ENCODE measurements at places on chromosomes 12 and 14.

DNA sequence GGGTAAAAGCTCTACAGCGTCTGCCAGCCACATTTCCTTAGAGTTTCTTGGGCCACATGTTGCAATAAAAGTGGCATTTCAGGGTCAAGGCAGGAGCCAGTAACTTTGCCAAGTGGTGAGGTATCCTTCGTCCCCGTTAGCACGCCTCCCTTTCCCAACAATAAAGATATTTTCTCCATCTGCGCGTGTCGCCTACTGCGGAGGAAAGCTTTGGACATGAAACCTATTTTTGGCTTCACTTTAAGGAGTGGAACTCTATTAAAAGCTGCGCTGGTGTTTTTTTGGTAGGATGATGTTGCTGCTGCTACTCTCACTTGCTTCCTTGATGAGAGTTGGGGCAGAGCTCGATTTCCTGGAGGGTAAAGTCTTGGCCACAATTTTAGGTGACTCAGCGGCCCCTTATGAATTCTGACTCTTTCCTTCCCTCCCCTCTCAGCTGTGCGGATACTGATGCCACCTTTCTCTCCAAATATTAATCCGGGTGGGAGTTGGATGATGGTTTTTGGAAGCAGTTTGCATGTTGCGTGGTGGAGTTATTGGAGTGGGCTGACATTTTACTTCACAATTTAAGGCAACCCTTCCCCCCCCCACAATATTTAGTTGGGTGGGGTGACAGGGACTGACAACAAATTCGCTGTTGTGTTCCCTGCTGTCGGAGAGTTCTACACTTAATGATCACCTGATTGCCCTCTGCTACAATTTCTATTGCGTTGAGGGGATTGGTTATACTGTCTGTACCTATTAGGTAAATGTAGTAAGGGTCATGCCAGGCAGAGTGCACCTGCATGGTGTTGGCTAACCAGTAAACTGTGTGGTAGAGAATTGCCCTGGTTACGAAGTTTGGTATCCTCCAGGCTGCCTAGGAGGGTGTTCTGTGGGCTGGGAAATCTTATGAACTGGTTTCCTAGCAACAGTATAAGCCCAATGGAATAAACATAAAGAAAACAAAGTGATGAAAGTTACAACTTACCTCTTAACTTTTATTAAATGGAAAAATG is 1.1 kb downstream of the CCDC91 start:
- DNase-seq: peak; percentile 20

DNA sequence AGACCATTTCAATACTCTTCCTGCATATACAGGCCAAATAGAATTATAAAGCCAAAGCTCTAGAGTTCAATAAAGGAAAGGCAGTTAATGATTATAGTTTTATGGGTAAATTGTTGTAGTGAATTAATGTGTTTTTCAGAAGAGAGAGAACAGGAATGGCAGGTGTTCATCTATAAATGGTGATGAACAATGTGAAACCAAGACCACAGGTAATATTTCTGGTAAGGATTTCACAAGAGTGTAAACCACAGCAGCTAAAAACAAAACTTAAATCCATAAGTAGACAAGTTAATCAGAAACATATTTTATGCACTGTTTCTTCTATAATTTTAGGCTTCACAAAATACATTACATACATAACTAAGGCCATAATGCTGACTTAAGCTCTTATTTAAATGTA is 204.4 kb downstream of the SYT1 start:
- DNase-seq: no peak

GRCh38 chr14:75877292-75877691 is 104.5 kb downstream of the TGFB3 start:
- DNase-seq: no peak

DNA sequence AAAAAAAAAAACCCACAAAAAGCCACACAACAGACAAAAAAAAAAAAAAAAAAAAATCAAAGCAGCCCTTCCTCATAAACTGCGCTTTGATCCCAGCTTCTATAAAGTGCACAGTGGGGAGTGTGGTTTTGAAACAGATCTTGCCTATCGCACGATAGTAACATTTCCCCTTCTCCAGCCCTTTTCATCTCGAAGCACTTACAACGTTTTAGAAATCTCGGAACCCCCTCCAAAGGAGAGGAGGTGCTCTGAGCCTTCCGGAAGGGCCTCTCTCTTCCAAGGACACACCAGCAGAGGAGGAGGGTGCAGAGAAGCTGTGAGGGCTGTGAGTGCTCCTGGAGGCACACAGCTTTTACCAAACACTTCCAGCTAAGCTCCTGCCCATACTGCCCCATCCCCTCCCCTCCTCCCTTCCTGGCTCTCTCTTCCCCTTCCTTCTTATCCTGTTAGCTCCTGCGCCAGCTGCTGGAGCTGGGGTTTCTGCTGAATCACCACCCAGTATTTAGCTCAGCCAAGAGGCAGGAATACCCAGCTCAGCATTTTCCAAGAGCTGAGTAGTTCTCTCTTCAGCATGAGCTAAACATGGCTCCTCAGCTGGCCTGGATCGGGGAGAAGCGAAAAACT is 28.4 kb downstream of the SLC7A8 start:
- DNase-seq: no peak

GRCh38 chr14:104284636-104285507 is 146.5 kb downstream of the KIF26A start:
- no peak for DNase-seq

- DNase-seq: peak; percentile 7
These were observed at the start of gene BHLHE41 for GRCh38 chr12:26124446-26125399. TSS of gene BHLHE41 (minus strand) at chr12:26125037. CDS start at chr12:26124779, 258 bp downstream.

GRCh38 chr14:53295985-53296582 is 143.0 kb upstream of the DDHD1 start:
- DNase-seq: no peak

GRCh38 chr14:64195199-64195598 is 99.0 kb downstream of the ESR2 start:
- DNase-seq: no peak

DNA sequence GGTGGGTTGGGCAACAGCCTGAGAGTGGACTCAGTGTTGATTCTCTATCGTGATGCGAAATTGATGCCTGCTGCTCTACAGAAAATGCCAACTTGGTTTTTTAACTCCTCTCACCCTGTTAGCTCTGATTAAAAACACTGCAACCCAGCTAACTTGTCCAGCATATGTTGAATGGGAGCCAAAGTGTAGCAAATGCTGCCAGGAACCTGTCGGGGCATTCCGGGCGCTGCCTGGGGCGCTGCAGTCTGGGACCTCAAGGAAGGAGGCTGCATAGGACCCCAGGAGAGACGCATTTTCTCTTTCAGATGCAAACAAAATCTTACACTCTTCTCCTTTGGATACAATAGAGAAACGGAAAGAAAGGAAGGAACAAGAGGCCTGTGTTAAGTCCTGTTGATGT is 3.9 kb downstream of the B3GNT4 start:
- no peak for DNase-seq

- no peak for DNase-seq
These were observed 459 bp downstream of the ITGA7 start for GRCh38 chr12:55707219-55707671.

GRCh38 chr12:124916374-124917134 is 2.1 kb upstream of the UBC start:
- peak; percentile 51 for DNase-seq

GRCh38 chr14:36454599-36455240 is 65.3 kb downstream of the NKX2-1 start:
- no peak for DNase-seq

- no peak for DNase-seq
These were observed 64.3 kb downstream of the KCNMB4 start for GRCh38 chr12:70430400-70430799.

GRCh38 chr12:20187456-20187855 is 180.9 kb upstream of the PDE3A start:
- no peak for DNase-seq

- DNase-seq: no peak
These were observed 27.6 kb upstream of the KRT78 start for GRCh38 chr12:52876372-52876771.

GRCh38 chr14:60178164-60178563 is 13.0 kb upstream of the DHRS7 start:
- no peak for DNase-seq

DNA sequence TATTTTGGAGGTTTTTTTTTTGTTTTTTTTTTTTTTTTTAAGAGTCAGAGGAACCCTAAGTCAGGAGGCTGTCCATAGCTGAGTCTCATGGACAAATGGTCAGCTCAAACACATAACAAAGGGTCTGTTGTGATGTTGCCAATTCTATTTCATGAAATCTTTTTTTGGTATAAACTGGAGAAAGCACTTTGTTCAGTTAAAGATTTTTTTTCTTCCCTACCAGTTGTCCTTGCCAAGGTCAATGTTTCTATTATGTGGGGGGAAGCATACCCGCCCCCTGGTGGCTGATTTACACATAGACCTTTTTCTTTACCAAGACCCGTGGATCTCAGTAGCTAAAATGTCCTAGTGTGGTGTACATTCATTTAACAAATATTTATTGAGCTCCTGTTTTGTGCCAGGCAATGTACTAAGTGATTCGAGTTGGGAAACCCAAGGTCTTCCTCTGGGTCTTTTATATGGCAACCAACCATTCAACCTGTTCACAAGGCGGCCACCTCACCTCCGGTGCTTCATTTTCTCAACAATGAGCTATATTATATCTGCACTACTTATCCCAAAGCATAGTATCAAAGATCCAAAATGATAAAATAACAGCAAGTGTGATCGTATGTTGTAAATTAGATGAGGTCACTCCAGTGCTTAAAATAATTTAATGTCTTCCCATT is 214.5 kb downstream of the PAH start:
- DNase-seq: peak; percentile 24

GRCh38 chr12:120951-121350 is 54.4 kb downstream of the IQSEC3 start:
- no peak for DNase-seq

GRCh38 chr12:7108796-7109571 is at the start of gene C1RL:
TSS of gene C1RL (minus strand) at chr12:7109214. CDS start at chr12:7109180, 34 bp downstream.
- DNase-seq: peak; percentile 90

DNA sequence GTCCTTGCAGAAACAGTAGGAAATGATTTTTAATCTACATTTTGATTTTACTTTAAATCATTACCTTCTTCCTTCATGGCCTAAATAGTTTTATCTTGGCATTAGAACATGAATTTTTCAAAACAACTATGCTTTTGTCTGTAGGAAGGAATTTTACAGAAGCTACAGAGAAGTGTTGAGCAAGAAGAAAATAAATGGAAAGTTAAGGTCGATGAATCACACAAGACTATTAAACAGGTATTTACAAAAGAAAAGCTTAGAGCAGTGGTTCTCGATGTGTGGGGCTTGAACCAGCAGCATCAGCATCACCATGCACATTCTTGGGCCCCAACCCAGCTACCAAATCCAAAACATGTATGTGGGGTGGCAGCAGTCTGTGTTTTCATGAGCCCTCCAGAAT is 91.6 kb downstream of the KTN1 start:
- no peak for DNase-seq

DNA sequence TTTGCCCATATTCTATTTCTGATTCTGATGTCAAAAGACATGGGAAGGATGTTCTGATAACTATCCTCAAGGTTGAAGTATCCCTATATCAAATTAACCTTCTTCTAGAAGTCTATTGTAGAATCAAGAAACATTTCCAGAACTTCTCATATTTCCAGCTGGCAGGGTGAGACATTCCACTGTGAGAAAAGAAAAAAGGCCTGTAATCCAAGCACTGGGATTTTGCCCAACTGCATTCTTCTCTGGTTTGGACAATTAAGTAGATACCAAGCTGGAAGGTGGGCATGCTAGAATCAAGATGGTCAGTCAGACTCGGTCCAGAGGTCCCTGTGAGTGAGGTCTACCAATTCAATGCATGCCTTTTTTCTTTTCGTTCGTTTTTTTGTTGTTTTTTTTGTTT is 60.9 kb downstream of the MAP3K9 start:
- no peak for DNase-seq

DNA sequence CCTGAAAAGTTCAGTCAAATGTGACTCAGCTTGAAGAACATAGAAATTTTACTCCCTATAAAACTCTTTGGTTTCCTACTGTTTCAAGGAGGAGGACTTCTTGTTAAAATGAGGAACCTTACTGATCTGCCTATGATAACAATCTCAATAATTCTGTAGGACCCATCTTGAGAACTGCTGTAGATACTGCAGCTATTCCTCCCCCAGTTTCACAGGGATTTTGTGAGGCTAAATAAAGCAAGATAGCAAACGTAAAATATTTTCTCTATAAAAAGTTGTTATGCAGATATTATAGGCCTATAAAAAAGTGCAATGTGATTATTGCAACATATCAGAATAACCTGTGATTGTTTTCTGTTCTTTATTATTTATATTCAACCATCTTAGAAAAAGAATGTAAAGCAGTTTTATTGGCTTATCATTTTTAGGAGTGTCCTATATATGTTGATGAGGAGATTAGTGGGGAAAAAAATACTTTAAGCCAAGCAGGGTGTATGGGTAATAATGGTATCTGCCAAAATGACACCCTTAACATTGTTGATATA is 12.1 kb downstream of the CLEC14A start:
- DNase-seq: no peak

DNA sequence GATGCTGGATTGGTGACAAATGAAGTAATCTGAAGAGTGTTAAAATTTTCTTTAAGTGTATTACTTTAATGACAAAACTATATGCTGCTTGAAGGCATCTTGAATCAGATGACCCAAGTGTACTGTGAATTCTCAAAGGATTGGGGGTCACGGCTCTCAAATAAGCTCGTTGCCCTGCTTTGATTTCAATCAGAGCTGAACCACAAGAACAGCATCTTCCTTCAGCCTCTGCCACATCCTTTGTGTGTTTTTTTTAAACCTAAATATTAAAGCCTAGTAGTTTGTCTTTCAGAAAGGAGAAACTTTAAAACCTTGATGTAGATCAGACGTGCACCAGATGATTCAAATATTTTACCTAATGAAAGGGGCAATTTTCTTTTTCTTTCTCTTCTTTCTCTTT is 11.7 kb downstream of the ELK3 start:
- DNase-seq: no peak

DNA sequence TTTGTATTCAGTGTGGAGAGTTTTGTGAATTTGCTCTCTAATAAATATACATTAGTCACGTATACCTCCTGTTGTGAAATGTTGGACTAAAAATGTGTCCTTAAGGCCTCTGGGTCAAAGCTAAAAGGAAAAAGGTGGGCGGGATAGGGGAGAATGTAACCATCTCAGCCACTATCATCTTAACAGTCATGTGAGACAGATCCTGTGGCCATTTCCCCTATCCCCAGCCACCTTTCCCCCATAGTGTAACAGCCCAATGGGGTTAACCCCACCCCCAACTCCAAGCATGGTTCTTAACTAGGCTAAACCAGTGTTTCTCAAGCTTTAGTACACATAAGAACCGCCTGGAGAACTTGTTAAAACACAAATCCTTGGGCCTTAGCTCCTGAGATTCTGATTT is 6.5 kb upstream of the ITPR2 start:
- DNase-seq: no peak

- no peak for DNase-seq
These were observed 141.0 kb downstream of the PTPN11 start for GRCh38 chr12:112559784-112560183.

DNA sequence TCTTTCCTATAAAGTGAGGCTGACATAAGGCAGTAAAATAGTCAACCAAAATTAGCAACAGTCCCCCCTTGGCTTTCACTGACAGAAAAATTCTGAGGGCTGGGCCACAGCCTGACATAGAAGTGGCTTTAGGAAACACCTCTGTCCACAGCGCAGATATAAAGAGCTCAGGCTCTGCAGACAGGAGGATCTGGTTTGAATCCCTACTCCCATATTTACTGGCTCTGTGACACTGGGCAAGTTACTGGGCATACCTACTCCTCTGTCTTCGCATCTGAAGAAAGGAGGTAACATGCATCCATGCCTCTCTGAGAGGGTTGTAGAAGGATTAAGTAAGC is 95.3 kb downstream of the STXBP6 start:
- DNase-seq: no peak

GRCh38 chr14:83777516-83777915 is 1752.4 kb upstream of the FLRT2 start:
- no peak for DNase-seq

Data from stimulated activated CD4-positive, alpha-beta T cell treated with anti-CD3 and anti-CD28 coated beads, Interleukin-2, amount 100 ng/mL, for 24 hours (primary cell).